ENCODE measurements at places on chromosomes 7 and 10.

DNA sequence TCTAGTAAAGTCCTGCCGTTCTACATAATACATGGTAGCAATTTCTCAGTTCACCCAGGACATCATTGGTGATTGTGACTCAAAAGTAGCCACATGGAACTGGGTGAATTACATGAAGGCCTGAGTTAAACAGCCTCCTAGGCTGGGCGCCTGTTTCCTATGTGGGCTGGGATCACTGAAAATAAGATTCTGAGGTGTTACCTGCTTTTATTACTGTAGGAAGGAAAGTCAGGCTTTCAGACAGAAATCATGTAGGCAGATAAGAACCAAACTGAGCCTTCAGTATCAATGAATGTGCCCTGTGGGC is 160.4 kb downstream of the CAMK1D start:
- DNase-seq = no peak

- peak; percentile 53 for DNase-seq
Observed at GRCh38 chr7:2510909-2511768, 8.4 kb upstream of the LFNG start.

- no peak for DNase-seq
Observed at GRCh38 chr7:155424301-155425010, 33.5 kb upstream of the EN2 start.

GRCh38 chr7:99380032-99380822 is 5.7 kb downstream of the ARPC1B start:
- no peak for DNase-seq

GRCh38 chr7:2210551-2211258 is 22.0 kb downstream of the MAD1L1 start:
- DNase-seq = no peak

DNA sequence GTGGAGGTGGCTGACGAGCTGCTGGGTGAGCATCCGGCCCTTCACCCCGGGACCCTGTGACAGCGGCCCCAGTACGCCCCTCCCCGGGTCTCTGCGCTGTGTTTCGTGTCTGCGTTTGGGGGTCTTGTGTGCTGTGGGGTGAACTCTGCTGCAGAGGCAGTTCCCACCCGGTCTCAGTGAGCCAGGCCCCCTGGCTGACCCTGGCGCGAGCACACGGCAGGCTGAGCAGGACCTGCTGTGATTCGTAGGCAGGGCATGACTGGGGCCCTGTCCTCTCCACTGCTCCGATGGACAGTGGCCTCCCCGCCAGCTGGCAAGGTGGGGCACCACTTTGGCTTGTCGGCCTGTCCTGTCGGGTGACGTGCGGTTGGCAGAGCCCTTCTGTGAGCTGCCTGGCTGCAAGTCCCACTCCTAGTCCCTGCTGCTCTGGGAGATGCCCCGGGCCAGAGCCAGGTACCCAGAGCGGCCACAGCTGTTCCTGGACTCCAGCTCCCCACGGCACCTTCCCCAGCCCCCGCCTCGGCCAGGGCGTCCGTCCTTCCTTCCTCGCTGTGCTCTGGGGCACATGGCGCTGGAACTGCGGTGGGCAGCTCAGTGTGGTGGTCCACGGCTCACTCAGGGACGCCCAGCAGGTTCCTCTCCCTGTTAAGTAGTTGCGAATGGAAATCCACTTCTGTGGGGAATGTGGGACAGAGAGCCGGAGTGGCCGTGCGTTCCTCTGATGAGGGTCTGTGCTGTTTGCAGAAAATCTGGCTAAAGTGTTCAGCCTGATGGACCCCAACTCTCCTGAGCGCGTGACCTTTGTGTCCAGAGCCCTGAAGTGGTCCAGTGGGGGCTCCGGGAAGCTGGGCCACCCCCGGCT is 10.5 kb downstream of the GET4 start:
- no peak for DNase-seq

GRCh38 chr7:519484-520390 is at the start of gene PDGFA:
TSS of gene PDGFA (minus strand) at chr7:519846. CDS start at chr7:519001, 845 bp downstream.
- no peak for DNase-seq

DNA sequence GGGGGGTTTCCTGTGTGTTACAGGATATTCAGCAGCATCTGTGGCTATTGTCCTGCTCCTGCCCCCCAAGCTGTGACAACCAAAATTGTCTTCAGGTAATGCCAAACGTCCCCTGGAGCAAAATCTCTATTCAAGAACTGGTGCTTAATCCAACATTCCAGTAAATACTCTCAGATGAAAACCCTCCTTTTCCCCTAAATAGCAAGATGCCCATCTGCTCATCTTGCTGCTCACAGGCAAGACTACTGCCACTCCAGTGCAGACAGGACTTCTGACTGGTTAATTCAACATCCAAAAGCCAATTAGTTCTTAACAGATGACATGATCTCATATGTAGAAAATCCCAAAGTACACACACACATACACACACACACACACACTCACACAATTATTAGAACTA is 20.5 kb upstream of the JAZF1 start:
- DNase-seq = no peak

DNA sequence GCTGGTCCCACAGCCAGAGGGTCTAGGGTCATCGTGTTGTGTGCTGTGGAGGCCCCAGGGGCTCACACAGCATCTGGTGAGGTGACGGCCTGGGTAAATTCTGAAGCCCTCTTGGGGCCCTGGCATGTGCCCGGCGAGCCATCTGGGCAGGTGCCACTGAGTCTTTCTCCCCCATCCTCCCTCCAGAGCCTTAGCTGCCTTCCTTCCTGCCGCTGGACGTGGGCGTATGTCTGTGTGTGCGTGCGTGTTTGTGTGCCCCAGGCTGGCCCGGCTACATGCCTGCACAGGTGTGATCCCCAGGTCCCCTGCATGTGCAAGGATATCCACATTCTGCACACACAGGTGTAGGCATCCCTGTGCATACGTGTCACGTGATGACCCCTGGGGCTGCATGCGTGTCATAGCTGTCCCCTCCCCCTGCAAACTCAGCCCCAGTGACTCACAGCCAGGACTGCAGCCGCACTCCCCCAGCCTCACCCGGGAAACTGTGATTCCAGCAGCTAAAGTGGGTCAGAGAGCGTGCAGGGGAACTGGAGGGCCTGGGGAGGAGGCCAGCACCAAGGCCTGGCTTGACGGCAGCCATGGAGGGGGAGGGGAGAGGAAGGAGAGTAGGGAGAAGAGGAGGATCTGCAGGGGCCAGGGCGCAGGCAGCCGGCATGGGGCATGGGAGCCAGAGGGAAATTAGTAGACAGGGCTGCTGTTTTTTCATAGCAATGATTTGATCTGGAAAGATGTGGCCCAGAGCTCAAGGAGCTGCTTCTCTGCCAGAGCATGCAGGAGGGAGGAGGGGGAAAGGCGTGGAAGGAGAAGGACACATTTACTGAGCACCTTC is 46.4 kb downstream of the ELFN1 start:
- no peak for DNase-seq

GRCh38 chr10:20747782-20748181 is 149.3 kb downstream of the NEBL start:
- no peak for DNase-seq

- DNase-seq = no peak
Observed at GRCh38 chr10:86187499-86188239, 178.9 kb downstream of the GRID1 start.

DNA sequence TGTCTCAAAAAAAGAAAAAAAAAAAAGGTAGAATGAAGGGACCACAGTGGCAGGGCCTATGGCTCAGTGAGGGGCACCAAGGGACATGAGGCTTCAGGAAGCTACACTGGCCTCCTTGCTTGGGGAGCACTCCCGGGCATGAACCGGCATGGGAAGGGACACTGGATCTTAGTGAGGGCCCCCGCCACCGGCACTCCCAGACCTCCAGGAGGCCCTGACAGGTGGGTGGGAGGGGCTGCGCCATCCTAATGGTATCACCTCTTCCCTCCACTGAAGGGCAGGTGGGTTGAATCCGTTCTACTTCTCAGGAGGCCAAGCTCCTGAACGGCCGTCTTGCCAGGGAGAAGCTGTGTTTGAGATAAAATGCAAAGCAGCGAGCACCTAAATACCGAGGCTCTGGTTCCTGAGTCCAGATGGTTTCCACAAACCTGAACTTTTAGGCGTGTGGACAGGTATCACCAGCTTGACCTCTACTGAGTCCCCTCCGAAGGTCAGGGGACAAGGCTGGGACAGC is 69.8 kb downstream of the C10orf143 start:
- DNase-seq = no peak

GRCh38 chr10:22821501-22821900 is 106.4 kb upstream of the ARMC3 start:
- no peak for DNase-seq

GRCh38 chr7:135825406-135825805 is 76.8 kb upstream of the FAM180A start:
- DNase-seq = no peak

DNA sequence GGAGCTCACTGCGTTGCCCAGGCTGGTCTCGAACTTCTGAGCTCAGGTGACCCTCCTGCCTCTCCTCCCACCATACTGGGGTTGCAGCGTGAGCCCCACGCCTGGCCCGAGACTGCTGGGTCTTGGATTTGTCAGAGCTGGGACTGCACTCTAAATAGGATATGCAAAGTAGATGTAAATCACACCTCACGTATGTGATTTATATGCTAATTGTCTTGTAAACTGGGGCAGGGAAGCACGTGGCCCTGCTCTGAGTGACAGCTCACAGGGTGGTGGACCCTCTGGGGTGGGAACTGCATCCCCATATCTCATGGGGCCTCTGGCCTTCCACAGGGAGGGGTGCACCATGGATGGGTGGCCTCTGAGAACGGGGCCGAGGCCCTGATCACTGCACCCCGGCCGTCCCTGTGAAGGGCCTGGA is 34.1 kb downstream of the GET4 start:
- DNase-seq = no peak

DNA sequence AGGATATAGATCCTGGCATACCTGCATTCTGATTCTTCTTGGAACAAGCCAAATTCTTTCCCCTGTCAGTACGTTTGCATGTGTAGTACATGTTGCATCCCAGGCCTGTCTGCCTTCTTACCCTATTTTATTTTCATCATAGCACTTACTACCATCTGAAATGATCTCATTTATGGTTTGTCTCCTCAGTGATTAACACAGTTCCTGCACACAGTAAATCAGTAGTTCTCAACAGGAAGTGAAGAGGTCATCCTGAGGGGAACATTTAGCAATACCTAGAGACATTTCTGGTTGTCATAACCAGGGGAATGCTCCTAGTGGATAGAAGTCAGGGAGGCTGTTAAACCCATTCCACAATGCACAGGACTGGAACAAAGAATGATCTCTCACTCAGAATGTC is 38.2 kb upstream of the SLC26A4 start:
- DNase-seq = no peak
